Activated CD4-positive, alpha-beta memory T cell treated with anti-CD3 and anti-CD28 coated beads for 36 hours (primary cell): ENCODE measurements at places on chromosomes 12 and 14. TPM values are rescaled to one million over a fixed set of nuclear protein-coding genes. Genes with fewer than 3 reads are reported as not detected.

GRCh38 chr12:26029736-26030022 lies 71.2 kb downstream of the RASSF8 start:
- DNase-seq, result no peak

DNA sequence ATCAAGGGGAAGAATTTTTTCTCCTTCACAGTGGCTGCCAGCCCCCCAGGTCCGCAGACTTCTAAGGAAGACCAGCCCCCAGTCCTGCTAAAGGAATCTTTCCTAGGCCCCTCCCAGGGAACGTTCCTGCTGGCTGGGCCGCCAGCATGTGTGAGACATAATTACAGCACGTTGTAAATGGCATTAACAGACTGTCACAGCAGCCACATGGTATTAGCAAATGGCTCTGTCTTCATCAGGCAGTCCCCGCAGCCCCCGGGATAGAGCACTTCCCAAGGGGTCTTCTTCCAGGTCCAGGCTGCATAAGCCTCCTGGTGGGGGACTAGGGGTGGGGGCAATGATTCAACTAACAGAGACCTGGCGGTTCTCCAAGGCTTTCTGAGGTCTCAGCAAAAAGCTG lies 34.9 kb upstream of the FAM222A start:
- DNase-seq, result no peak

Gene CELA1
- not detected for total RNA-seq

Gene DEPDC4
- total RNA-seq, result 2.4 TPM

DNA sequence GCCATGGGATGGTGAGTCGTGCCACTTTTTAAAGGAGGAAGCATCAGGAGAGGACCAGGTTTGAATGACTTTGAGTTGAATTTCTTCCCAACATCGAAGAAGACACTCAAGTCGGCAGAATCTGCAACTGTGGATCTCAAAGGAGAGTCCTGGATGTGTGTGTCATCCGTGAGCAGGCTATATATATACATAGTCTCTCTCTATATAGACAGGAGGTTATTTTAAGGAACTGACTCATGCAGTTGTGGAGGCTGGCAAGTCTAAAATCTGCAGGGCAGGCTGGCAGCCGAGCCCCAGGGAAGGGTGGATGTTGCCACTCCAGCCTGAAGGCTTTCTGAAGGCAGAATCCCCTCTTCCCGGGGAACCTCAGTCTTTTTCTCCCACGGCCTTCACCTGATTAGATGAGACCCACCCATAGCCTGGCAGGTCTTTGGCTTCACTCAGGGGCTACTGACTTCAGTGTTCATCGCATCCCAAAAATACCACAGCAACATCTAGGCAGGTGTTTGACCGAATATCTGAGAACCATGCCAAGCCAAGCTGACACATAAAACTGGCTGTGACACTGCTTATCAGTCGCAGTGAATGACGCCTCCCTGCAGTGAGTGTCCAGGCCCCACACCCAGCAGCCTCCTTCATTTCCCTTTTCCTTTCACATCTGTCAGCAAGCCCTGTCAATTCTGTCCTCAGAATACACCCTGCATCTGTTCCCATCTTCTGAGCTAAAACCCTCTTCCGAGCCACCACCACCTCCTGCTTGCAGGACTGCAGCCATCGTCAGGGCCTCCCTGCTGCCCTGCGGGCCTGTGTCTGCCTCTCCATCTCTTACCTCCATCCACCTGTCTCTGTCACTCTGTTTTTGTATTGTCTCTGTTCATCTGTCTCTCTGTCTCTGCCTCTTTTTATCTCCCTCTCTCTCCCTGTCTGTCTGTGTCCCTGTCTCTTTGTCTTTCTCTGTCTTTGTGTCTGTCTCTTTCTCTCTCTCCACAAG lies 54.0 kb downstream of the ZNF664 start:
- no peak for DNase-seq

DNA sequence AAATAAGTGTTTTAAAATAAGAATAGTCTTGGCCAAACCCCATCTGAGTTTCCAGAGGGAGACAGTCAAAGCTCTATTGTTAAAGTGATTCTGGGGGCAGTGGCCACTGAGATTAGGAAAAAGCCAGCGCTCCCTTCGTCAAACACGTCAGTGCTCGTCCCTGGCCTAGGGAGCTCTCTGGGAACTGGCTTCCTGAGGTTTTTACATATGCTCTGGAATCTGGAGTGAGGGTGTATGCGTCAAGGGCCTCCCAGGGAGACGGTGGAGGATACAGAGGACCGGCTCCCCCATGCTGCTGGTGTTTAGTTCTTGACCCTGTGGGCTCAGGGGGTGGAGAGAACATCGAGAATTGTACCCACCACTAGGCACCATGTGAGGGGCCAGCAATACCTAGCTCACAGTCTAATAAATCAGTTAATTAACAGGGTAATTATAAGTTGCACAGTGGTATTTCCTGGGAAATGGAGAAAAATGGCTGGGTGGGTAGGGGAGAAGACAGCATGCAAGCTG lies 87.0 kb downstream of the SLC25A47 start:
- DNase-seq, result no peak
